ENCODE measurements at places on chromosomes 3 and 15. TPM values are rescaled to one million over a fixed set of nuclear protein-coding genes. Genes with fewer than 3 reads are reported as not detected.

DNA sequence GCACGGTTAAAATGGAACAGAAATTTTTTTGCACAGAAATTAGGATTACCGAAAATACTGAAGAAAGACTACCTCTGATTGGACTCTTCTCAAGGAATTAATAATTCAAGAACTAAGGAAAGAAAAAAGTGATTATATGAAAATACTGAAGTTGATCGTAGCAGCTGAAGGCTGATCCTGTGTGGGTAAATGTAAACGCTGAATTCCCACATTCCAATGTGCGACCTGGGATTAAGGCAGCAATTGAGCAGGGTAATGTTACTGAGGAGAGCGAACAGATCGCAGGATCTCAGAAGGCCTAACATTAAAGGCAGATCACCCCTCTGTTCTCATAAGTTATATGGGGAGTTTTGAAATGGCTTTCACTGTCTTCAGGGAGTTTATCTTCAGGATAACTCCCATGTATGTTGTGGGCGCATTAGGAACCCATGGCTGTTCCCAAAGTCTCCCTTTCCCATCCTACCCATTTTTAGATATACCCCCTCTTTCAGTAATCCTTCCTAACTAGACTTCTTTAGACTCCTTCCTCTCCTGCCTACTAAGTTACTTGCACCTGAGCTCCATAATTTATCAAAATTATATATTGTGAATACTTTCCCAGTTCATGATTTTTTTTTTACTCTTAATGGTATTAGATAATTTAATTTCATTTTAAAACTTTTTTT, 1.0 kb upstream of the UBL7 start:
- no peak for DNase-seq

- DNase-seq, result peak; percentile 20
These were observed 74.8 kb downstream of the PPM1L start for GRCh38 chr3:160830796-160831195.

STARD5 gene
- polyA plus RNA-seq, result 4.4 TPM

DNA sequence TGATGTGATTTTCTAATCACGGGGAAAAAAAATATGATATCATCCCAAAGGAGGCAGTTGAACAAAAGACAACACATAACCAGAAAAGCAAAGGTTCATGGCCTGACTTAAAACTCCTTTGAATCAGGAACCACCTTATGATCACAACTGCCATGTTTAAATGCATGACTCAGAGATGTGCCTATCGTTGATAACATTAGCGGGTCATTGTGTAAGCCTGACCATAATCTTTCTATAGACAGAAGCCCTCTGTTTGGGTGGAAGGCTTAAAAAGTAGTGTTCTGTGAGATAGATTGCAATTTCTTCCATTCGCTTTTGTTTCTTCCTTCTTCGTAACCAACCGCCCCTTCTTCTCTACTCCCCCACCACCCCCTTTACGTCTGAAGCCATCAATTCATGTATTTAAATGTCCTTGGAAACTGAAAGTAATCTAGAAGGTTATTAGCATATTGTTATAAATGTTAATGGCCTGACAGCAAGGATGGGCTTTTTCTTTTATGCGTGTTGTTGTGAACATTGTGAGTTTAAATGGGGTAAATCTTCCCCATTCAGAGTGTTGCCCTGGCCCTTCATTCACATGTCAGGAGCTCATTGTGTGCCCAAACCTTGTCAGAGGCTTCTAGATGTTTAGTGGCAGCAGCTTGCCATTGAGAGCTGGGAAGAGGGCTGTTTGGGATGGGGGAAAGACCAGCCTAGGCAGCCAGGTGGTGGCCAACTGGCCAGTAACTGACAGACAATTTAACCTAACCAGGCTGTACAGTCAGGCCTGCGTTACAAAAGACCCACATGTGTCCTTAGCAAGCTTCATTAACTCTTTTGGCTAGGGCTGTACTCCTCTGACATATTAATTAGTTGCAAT, 64.5 kb downstream of the EPHA3 start:
- DNase-seq, result no peak

- DNase-seq, result no peak
These were observed 991.2 kb downstream of the TUSC7 start for GRCh38 chr3:117700573-117701360.

- no peak for DNase-seq
These were observed 104.5 kb downstream of the ZMAT3 start for GRCh38 chr3:178967177-178967532.

GRCh38 chr3:6508410-6508759, 352.5 kb upstream of the GRM7 start:
- DNase-seq, result no peak

DNA sequence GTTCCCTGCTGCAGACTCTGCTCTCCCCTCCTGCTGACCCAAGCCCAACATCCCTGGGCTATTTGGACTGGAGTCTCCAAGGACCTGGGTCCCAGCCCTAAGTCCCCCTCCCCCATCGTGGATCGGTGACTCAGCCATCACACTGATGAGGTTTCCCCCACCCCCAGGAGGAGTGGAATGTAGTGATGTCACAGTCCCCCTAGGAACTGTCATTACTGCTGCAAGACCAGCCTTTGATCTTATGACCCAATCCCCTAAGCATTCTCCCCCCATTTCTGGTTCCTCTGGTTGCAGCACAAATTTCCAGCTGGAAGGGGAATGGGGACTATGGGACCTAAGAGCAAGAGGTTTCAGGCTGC, 63.4 kb upstream of the CSPG4 start:
- no peak for DNase-seq

- DNase-seq, result no peak
These were observed 627.1 kb downstream of the AGBL1 start for GRCh38 chr15:86706813-86707212.

- DNase-seq, result no peak
These were observed 17.7 kb downstream of the POC1A start for GRCh38 chr3:52136513-52136912.

DNA sequence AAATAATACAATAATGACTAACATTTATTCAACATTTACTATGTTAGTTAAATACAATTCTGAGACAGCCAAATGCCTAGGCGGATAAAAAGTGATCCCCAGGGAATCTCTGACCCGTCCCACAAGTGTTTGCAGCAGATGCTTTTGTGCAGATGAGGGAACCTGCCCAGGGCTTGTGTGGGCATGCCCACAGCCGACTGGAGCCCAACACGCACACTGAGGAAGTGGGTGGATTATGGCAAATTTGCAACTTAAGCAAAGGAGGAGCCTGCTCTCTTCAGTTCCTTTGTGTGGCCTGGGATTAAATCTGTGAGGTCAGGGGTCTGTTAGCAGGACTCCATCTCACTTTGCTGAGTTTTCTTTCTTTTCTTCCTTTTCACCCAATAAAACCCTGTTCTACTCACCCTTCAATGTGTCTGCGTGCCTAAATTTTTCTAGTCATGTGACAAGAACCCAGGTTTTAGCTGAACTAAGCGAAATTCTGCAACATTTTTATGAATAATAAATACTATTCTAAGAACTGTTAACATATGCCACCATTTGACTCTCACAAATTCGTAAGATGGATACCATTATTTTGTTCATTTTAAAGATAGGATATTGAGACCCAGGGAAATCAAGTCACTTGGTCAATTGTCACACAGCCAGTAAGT, 13.9 kb upstream of the RTP1 start:
- no peak for DNase-seq

SLC28A1 gene
- 0.10 TPM for polyA plus RNA-seq

GRCh38 chr3:151925419-151925818, 52.0 kb downstream of the SUCNR1 start:
- DNase-seq, result no peak

DNA sequence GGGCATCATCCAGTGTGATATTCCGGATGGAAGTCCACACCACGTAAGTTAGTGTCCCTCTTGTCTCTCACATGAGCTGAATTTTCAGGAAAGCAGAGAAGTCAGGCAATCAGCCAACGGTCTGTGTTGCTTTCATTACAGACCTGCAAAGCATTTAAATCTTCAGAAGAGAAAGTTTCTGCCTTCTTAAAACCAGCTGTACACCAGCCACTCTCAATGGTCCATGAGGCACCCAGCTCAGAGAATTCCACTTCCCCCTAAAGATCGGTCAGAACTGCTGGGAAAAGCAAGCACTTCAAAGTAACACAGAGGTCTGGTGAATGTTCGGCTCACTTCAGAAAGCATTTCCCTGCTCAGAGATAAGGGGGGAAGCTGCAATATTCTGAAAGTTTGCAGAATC, 903.7 kb downstream of the EPHA3 start:
- DNase-seq, result peak; percentile 21

GRCh38 chr15:44296625-44297524, 8.4 kb downstream of the GOLM2 start:
- no peak for DNase-seq

GRCh38 chr3:13564751-13565560, 16.0 kb downstream of the FBLN2 start:
- no peak for DNase-seq

DNA sequence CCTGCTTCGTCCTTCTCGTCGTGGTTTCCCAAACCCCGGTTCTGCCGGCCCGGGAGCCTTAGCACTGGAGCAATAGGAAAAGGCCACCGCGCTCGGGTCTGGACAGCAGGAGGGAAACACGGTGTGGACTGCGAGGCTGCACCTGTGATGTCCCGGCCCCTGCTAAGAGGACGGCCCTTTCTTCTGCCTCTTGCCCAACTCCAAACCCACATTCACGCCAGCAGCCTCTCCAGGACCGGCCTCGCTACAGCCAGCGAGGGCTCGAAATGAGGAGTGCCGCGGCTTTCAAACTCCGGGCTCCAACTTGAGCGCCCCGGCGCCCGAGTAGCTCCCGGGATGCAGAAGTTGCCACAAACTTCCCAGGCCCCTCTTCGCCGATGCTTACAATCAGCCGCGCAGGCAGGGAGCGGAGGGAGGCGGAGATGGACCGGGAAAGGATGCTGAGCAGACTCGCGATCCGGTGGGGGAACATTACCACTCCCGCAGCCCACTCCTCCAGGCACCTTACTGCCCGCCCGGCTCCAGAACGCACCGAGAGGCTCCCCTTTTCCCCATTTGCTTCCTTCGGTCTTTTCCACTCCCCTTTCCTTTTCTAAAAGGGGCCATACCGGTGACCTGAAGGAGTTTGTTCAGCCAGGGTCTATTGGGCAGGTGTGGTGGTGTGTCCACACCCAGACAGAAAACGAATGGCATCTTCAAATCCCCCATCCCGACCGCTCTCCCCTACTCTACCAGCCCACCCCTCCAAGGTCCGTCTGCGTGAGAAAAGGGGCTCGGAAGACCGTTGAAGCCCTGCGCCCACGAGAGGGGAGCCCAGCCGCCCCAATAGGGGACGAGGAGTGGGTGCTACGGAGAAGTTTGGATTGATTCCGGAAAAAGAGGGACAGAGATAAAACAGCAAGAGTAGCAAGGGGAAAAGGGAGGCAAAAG, 18.8 kb upstream of the SATB1 start:
- DNase-seq, result peak; percentile 25

FSIP1 gene
- polyA plus RNA-seq, result 0.82 TPM

DNA sequence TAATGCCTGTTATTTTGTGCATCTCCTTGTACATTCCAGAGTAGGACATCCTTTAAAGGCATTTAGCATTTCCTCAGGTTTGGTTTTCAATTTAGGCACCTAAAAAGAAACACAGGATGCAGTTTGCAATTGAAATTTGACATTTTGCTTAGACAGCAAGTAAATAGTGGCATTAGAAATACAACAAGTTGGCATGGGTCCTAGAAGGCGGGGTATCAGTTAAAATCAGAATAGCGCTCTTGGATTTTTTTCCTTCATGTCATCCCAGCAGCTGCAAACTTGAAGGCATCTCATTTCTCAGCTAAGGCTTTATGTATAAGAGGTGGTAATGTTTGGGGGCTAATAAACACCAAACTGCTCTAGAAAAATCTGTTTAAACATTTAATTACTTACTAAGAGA, 47.5 kb upstream of the SKOR1 start:
- DNase-seq, result peak; percentile 39

ATP2B2 gene
- 0.24 TPM for polyA plus RNA-seq

All from right lung (tissue), 10 donors.